ENCODE measurements at places on chromosomes 12 and 14. TPM values are rescaled to one million over a fixed set of nuclear protein-coding genes. Genes with fewer than 3 reads are reported as not detected.

CCDC197 gene
- not detected for total RNA-seq

- peak; percentile 61 for DNase-seq
These were observed 580.2 kb downstream of the ETNK1 start for GRCh38 chr12:23204933-23205778.

GRCh38 chr12:122368361-122369073 is 54.0 kb downstream of the CLIP1 start:
- DNase-seq, result no peak

- DNase-seq, result no peak
These were observed 13.2 kb downstream of the SETD3 start for GRCh38 chr14:99467336-99468078.

DNA sequence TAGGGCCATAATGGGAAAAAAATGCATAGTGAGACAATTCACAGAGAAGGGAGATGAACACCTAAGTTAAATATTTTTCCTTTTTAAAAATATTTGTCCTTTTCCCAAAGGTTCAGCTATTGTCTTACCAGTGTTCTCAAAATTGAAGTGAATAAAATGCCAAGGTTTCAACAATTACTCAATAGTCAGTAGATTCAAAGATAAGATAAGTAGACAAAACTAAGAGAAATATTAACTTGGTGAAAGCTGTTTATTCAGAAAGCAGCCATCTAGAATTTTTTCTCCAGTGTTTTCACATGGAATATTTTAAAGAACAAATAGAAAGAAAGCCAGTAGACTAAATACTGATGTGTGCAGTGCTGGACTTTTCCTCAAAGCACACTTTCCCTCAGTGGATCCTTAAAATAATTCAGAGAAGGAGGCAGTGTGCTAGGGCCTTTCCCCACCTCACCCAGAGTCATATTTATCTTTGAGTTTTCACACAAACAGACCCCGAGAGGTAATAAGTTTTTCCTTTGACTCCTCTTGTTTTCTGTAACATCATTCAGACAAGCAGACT is 144.5 kb upstream of the PLEKHG7 start:
- no peak for DNase-seq

DNA sequence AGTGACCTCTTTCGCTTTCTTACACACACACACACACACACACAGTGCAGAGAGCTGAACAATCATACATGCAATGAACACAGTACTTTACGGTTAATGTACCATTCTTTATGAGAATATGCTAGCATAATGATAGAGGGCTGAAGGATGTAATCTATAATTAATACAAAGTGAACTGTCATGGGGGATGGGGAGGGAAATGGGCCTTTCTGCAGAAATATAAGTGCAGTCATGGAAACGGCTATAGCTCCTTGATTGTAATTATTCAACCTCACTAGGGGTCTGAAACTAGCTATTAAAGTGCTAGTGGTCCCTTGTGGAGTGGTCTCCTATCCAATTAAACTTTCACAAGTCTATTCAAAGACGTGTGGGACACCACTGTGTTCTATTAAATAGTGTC is 443.2 kb upstream of the FOXG1 start:
- no peak for DNase-seq

GRCh38 chr12:111287125-111287900 is 81.6 kb downstream of the PHETA1 start:
- no peak for DNase-seq

DNA sequence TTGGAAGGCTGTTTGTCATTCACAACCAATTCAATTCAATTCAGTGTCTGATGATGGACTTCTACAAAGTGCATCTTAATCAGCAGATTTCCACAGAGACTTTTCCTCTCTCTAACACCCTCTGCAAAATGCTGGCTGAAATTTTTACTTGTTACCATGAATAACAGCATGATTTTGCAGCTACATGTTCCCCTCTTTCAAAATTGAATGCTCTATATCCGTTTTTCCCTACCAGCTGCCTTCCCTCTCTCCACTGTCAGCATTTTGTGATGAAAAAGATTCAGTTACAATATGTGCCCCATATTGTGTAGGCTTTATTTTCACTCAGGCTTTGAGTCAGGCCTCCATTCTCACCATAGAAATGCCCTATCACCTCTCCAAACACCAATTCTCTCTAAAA is 334.6 kb downstream of the SYT1 start:
- DNase-seq, result no peak

- DNase-seq, result no peak
These were observed 250.5 kb upstream of the PWP1 start for GRCh38 chr12:107435072-107435471.

SPATA7 gene
- total RNA-seq, result 3.2 TPM

DNA sequence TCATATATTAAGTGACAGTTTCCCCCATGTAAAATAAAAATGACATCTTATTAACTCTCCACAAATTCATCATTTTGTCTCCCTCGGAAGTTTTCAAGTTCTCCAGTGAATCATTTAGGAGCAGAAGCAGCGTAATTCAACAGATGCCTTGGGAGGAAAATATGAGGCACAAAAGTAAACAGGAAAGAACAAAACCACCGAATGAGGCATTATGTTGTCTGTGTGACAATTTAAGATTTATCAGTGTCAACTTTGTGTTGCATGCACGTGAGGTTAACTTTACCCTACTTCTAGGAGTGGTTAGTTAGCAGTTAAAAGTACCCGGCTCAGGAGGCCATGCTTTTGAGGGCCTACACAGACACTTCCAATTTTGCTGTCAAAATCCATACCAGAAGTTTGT is 258.6 kb downstream of the IPO8 start:
- no peak for DNase-seq

- no peak for DNase-seq
These were observed 447.0 kb downstream of the DIO2 start for GRCh38 chr14:79764323-79764722.

DNA sequence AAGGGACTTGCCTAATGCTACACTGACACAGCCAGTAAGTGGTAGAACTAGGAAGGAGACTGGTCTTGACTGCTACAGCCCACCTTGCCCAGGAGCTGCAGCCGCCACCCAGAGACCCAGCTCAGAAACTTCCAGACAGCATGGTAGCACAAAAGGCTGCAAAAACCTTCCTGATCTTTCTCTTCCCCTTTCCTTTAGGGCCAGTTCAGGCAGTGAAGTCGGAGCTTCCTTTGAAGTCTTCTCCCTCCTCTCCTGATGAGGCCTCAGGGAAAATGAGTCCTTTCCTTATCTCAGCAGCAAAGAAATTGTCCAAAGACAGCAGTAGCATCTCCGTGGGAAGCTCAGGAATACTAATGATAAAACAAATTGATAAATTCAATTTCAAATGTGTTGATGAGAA is 21.0 kb upstream of the CHST11 start:
- DNase-seq, result no peak

SOAT2 gene
- total RNA-seq, result not detected

DNA sequence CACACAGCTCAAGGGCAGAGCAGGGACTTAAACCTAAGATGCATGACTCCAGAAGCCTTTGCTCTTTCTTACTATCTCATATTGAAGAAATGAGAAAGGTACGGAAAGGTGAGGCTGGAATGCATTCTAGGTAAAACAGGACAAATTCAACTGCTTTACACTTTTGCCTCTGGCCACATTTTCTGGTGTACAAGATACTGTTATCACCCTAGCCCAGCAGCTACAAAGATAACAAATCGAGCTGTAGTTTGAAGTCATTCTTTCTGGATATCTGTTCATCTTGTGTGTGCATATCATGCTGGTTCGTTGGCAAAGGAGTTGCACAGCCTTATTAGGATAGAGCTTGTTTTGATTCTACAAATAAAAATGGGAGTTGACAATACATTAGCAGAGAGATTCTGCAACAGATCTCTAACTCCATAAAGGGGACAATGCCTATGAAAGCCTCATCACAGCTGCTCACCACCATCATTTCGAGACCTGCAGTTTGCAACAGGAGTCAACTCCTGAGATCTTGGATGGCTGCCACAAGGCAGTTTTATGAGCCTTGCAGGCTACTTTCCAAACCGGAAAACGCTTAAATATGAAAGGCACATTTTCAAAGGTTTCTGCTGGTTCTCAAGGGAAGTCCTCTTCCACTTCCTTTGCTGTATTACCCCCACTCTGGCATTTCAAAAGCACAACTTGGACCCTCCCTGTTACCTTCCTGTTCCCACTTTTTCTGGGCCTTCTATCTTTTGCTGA is 64.9 kb downstream of the STXBP6 start:
- DNase-seq, result no peak

DNA sequence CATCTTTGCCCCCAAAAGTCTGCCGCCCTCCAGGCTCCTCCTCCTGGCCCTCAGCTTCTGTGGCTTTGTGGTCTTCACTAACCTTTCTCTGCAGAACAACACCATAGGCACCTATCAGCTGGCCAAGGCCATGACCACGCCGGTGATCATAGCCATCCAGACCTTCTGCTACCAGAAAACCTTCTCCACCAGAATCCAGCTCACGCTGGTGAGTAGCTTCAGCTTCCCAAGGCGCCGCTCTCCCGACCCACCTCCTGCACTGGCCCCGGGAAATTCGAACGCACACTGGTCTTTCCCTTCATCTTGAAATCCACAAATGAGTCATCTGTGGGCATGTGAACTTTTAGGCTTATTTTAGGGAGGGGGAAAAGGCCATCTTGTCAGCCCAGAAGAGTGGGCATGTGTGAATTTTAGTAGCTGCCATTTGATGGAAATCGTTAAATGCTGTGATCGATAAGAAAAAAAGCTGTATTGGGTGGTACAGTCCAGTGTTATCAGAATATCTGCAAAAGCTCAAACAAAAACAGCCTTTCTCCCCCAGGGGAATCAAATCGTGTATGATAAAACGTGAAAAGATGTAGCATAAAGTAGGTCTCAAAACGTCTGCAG is 700 bp downstream of the SLC35E3 start:
- peak; percentile 54 for DNase-seq

- DNase-seq, result no peak
These were observed 420.5 kb downstream of the TMEM132D start for GRCh38 chr12:129483111-129483893.

DNA sequence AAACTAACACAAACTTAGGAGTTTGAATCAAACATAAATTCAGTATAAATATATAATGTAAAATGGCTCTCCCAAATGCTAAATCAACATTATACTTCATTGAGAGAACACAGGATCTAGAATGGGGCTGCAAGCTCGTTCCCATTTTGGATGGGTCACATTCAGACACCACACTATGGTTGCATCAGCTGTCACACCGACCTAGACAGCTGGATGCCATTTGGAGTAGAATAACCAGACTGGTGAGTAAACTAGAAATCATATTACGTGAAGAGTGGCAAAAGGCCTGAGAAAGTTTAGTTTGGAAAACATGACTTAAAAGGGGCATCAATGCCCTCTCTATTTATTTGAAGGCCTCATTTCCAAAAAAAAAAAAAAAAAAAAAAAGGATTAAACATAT is 430.4 kb downstream of the NPAS3 start:
- no peak for DNase-seq

- no peak for DNase-seq
These were observed 86.3 kb downstream of the DRAM1 start for GRCh38 chr12:101963697-101964096.

DNA sequence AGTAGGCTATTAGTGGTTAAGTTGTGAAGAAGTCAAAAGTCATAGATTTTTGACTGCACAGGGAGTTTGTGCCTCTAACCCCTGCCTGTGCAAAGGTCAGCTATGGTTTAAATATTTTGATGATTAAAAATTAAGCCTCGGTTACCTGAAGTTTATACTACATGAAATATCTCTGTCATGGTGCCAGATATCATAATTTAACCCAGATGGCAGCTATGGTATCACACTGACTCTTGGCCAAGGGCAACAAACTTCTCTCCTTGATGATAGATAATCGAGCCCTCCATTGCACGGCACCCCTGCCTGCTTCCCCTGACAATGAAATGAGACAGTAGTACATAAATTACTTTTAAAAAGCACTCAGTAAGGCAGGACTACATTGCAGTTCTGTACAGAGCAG is 80.8 kb downstream of the SLC35F4 start:
- no peak for DNase-seq

- DNase-seq, result no peak
These were observed 158.5 kb upstream of the PLEKHG7 start for GRCh38 chr12:92544322-92544721.

GRCh38 chr12:52142431-52142830 is 49.4 kb downstream of the KRT80 start:
- DNase-seq, result no peak

COCH gene
- total RNA-seq, result 0.73 TPM

DNA sequence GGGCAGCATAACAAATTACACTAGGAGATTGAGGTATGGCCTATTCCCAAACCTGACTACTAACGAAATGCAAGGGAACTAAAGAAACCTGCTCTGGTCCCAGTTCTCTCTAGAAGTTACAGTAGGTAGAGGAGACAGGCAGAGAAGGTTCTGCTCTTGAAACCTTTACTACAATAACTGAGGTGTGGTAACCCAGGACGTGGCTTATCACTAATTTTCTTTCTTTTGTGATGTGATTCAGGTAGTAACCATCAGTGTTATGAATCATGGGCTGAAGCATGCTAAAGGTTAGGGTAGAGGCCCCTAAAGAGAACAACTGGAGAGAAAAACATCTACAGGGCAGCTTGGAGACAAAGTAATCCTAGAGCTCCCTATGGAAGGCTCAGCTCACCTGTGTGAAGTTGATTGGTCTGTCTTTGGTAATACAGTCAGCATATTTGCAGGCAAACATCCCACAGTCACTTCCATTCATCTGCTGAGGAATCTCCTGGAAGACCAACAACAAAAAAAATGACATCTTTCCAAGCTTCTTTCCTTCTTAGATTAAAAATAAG is 41.8 kb upstream of the COL2A1 start:
- DNase-seq, result no peak

DNA sequence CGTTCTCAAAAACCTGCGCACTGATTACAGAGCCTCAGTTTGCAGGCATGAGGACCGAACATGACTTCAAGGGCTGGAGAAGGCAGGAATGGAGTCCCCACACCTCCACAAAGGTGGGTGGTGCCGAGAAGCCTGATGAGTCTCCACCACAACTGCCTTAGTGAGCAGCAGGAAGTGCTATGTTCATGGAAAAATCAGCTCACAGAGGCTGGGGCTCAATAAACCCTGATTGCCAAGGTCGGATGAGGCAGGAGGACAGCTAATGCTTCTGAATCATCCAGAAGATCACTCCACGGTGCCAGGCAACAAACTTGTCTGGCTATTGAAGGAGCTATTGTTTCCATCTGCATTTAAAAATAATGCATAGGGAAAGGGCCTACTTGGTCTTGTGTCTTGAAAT is 31.1 kb downstream of the APPL2 start:
- no peak for DNase-seq

GRCh38 chr14:84707830-84708229 is 822.1 kb upstream of the FLRT2 start:
- no peak for DNase-seq

DNA sequence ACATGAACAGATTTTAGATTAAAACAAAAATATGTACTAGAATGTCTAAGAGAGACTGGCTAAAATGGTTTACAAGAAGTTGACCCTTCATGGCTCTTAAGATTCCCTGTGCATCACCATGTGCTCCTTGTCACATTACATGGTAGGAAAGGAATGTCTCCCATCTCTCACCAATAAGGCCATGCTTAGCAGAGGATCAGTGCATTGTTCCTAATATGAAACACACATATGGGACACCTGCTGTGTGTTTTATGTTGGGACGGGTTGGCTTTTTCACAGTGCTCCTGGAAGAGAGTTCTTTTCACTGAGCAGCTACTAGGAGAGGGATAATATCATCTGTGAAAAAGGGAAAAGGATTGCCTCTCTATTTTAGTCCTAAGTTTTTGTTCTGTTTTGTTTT is 9.6 kb downstream of the PFKM start:
- DNase-seq, result no peak

HOXC12 gene
- total RNA-seq, result not detected
